ENCODE measurements at places on chromosomes 5 and 9.
A peak's percentile ranks its signal among the peaks of the same experiment; 100 is the strongest.

GRCh38 chr5:76693141-76693540, 22.8 kb upstream of the F2R start:
- no peak for DNase-seq

GRCh38 chr5:113371721-113372196, 63.0 kb downstream of the TSSK1B start:
- DNase-seq, result no peak

DNA sequence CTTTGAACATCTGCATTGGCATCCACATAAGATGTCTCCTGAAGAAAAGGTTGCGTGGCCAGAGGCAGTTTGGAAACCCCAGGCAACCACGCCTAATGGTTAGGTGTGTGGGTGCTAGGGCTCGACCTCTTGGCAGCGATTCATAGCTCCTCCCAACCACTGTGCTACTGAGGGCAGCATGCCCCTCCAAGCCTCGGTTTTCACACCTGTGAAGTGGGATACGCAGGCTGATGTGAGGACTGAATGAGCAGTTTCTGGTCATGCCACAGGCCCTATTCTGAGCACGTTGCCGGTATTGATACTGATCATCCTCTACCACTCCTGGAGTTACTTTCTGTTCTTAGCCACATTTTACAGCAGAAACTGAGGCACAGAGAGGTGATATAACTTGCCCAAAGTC, 19.1 kb downstream of the NDST1 start:
- DNase-seq, result no peak

GRCh38 chr5:72194846-72195245, 87.6 kb downstream of the MAP1B start:
- DNase-seq, result peak; percentile 67

GRCh38 chr5:136190904-136191303, 2.1 kb downstream of the SMIM32 start:
- no peak for DNase-seq

- no peak for DNase-seq
These were observed 81.3 kb downstream of the OXCT1 start for GRCh38 chr5:41788941-41789368.

GRCh38 chr5:17694914-17695313, 60.7 kb downstream of the TAF11L14 start:
- no peak for DNase-seq

- DNase-seq, result no peak
These were observed 89.7 kb upstream of the OSMR start for GRCh38 chr5:38756068-38756467.

DNA sequence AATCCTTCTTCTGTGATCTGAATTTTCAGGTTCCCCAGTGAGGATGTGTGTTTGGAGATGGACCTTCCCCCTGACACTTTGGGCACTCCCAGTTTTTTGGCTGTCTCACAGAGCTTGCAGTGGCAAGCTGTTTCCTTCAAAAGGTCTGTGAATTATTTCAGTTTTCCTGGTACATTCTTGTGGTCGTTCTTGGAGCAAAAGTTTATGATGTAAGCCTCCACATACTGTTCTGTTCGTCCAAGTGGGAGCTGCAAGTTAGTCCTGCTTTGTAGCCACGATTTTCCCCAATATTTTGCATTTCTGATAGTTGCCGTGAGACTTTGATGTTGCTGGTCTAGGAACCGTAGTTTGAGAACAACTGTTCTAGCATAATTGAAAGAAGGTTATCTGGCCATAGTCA, 88.3 kb downstream of the MTAP start:
- no peak for DNase-seq

Data from GM20000 (cell line).